MG63 (cell line): ENCODE measurements at places on chromosomes 12 and 14. TPM values are rescaled to one million over a fixed set of nuclear protein-coding genes. Genes with fewer than 3 reads are reported as not detected.

DNA sequence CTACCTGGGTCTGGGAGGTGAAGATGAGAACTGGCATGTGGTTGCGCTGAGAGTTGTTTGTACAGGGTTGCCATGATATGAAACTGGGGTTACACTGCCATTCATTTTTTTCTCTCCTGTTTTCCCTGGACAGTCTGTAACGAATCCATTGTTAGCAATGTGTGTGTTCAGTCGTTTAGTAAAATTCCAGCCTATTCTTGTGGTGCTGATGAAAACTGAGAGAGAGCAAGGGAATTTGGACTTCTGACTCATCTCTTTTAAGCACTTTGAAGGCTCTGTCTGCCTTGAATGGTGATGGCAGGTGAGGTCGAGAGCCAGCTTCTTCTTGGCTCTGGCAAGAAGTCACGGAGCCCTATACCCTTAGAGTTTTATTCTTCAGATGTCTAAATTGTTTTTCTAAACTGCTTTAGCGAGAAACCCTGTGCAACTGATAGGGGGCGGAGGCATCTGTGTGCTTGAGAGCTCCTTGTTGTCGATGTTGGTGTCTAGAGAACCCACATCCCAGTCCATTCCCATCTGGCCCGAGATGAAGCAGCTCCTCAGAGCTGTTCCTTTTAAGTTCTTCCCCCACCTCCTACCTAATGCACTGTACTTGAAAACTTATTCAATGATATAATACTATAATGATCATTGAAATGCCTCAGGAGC lies 204.4 kb downstream of the TMX1 start:
- DNase-seq, result no peak

The HAL gene
- total RNA-seq, result not detected in 2 replicates

DNA sequence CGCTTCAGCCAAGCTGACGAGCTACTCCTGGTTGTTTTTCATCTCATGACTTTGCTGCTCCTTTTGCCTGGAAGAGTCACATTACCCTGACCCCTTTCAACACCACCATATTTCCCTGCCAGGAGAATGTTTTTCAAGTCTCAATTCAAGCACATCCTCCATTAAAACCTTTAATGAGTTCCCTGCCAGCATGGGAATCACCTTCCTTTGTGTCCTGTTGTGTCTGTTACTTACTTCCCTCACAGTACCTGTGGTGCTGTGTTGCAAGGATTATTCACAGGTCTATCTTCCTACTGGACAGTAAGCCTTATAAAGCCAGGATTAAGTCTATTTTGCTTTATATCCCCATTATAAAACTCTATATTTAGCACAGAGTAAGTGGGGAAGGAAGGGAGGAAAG lies 13.6 kb upstream of the SLC35F4 start:
- DNase-seq, result no peak

GRCh38 chr12:78040111-78040510 lies 209.4 kb downstream of the NAV3 start:
- no peak for DNase-seq

DNA sequence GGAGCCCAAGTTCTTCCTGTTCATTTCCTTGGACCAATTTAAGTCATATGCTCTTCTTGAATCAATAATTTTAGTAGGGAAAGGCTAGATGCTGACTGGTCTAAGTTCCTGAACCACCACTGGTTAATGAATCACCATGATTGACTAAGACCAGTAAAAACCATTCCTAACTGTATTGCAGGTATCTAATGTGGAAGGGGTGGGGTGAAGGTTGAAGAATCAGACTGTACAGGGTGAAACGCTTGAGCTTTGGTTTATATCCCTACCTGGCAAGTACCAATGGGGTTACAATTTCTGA lies 100.1 kb downstream of the DYRK2 start:
- DNase-seq, result no peak

The CRIP2 gene
- total RNA-seq, result 129 and 270 TPM in 2 replicates

DNA sequence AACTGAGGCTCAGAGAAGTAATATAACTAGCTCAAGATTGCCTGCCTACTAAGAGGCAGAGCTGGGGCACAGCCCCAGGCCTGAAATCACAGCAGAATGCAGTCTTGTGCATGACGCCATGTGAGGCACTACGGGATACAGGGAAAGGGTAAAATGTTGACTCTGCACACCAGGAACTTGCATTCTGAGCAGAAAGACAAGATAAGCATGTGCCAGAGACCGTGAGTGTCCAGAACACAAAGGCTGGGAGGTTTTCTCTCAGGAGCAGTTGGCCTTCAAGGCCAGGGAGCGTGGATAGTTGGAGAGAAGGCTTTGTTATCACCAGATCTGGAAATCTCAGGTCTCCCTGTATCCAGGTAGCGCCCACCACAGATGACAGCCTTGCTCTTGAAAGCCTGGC lies 23.2 kb upstream of the MLEC start:
- DNase-seq, result no peak

DNA sequence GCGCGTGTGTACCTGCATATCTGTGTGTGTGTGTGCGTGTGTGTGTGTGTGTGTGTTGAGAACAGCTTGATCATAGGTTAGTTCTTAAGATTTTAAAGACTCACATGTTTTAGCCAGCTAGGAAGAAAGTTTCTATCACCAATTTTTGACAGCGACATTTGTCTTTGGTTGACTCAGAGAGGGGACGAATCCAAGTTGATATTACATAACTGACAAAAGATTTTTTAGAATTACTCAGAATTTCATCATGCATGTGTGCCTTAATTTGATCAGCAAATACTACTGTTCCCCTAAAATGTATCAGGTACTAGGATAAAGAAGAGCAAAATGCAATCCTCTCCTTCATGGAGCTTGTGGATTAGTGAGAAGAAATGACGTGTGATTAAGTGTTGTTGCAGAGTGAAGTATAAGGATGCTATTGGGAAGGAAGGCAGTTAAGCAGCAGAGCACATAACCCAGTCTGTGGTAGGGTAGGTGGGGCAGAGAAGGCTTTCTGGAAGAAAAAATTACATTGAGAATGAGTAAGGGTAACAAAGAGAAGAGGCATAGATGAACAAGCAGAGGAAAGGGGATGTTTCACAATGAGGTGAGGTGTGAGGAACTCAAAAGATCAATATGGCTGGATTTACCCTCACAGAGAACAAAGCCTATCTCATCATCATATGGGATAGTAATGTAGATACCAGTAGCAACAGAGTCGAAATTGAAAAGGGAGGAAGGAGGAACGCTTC lies 77.5 kb downstream of the ELK3 start:
- DNase-seq, result no peak
